Stimulated activated CD4-positive, alpha-beta T cell treated with anti-CD3 and anti-CD28 coated beads, Interleukin-12 subunit alpha, Interleukin-12 subunit beta, amount 100 ng/mL, for 4 hours (primary cell): ENCODE measurements at places on chromosomes 2 and 18.

- no peak for DNase-seq
These were observed 145.4 kb upstream of the RNF152 start for GRCh38 chr18:62037989-62038778.

DNA sequence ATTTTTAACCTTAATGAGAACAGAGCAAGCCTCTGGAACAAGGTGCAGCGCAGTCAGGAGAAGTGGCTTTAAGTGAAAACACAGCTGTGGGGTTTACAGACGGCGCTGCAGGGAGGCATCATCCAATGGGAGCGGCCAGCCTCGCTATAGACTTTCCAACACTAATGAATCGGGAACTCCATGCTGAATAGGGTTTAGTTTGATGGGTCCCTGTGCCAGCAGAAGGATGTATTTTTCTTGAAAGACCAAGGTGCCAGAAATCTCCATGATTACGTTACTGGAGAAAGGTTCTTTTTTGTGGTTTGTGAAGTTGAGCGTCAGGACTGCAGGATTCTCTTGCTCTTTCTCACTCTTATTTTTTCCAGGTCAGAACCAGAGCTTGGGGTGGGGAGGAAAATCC is 87.9 kb upstream of the ALPP start:
- no peak for DNase-seq

DNA sequence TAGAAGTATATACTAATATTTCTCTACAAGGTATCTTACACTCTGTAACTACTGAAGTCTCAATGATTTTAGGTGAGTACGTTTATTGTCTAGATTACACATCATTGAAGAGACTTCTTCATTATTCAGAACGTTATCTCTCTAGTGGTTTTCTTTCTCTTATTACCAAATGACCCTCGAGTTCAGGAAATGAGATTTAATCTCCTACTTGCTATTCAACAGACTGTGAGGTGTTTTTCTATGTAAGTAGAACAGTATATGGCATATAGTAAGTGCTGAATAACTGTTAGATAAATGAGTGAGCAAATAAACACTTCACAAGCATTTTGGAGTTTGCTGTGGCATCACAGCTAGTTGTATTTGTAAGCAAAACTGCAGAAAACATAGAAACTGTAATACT is 947.2 kb upstream of the SLC39A10 start:
- DNase-seq: no peak

GRCh38 chr2:62437785-62438184 is 68.2 kb downstream of the TMEM17 start:
- no peak for DNase-seq

DNA sequence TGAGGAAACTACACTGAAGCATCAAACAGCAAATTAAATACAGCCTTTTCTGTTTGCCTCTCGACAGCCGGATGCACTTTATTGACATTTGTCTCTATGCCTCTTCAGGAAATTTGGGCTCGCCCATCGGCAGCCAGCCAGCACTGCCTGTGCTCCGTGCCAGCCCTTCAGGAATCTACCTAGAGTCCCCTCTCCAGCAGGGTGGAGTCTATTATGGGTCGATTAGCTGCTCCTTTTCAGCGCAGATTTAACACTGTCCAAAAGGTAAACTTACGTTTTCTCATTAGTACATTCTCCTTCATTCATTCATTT is 91.5 kb downstream of the MYCN start:
- no peak for DNase-seq

DNA sequence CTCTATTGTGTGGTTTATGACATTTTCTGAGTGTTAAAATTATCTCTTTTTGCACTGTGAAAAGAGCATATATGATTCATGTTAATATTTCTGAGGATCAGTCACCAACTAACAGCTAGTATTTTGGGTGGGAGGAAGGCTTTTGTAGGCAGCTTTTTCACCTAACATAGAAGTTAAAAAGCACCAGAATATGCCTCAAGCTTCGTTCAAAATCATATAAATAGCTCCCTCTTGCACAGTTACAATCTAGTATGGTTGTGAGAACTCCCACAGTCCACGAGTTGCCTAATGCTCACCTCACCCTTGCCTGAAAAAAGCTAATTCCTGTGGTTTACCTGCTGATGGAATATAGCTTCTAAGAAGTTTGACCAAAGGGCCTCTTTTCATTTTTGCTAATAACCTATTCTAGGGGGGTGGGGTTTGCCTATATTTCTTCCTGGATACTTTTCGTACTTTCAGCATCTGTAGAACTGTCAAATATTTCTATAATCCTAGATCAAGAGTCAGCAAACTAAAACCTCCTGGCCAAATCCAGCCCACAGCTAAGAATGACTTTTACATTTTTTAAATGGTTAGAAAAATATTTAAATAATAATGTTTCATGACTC is 167.1 kb upstream of the FOSL2 start:
- DNase-seq: no peak

DNA sequence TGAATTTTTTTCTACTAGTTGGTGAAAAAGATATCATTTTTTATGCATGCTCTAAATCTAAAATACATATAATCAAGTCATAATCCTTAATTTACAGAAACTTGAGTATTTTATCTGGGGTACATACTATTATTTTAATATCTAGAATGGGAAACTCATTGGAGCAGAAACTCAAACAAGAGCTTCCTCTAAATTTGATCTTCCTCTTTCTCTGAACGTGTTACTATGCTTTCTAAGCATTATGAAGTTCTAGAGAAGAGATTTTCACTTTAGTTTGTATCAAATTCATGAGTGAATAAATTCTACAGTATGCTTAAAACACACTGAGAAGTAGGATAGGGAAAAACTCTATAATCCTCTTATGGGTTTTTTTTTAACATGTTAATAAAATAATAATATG is 20.6 kb upstream of the SLC38A11 start:
- no peak for DNase-seq

GRCh38 chr2:128286011-128286721 is 32.5 kb downstream of the HS6ST1 start:
- no peak for DNase-seq

DNA sequence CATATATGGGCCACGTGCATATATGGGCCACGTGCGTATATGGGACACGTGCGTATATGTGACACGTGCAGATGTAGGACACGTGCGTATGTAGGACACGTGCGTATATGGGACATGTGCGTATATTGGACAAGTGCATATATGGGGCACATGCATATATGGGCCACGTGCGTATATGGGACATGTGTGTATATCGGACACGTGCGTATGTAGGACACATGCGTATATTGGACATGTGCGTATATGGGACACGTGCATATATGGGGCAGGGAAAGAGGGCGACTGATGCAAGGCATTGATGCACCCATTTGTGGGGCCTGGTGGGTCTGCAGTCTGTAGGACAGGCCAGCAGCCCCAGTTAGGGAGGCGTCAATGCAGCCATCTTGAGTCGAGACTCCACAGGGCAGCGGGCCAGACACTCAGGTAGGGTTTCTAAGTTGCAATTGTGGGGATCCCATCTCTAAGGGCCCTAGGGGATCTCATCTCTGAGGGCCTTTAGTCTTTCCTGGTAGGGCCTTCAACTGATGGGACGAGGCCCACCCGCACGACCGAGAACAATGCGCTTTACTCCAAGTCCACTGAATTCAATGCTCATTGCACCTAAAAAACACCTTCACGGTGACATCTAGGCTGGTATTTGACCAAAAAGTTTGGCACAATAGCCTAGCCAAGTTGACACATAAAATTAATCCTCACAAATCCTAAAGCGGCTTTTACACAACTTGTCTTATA is 92.3 kb upstream of the ZNF516 start:
- no peak for DNase-seq

DNA sequence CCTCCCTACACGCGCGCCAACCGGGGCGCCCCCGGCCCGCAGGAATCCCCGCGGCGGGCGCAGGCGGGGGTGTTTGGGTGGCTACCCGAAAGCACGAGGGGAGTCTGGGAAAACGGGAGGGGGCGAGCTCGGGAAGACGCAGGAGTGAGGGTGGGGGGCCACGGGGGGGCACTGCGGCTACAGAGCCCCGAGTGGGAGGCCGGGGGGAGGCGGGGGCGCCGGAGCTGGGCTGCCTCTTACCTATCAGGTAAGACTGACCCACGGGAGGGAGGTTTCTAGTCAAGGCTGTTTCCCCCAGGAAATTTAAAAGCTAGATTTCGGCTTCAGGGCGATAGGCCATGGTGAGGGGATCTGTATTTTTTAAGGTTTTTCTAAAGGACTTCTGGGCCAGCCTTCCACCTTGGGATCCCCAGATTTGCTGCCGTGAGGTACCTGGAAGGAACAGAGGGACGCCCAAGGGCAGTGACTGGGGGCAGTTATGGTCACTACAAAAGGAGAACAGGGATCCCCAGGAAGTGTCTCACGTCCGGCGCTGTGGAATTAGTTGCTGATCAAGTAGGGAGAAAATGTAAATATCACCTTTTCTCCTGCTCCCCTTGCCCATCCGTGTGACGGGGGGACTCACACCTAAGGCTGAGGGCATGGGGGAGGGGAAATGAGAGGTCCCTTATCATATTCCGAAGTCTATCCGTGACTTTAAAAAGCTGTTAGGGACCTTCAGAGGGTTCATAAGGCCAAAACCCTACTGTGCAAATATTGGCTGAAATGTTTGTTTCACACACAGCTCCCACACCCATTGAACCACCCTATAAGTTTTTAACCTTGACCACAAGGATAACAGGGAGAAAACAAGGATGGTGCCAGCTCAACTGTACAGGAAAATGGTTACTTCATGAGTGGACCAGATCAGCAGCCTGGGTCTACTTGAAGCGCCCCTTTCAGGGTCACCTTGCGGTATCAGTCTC is 638 bp upstream of the IRS1 start:
- no peak for DNase-seq

GRCh38 chr2:207223051-207223450 is 57.3 kb upstream of the KLF7 start:
- no peak for DNase-seq

GRCh38 chr2:227025510-227025909 is 138.5 kb downstream of the COL4A4 start:
- no peak for DNase-seq

DNA sequence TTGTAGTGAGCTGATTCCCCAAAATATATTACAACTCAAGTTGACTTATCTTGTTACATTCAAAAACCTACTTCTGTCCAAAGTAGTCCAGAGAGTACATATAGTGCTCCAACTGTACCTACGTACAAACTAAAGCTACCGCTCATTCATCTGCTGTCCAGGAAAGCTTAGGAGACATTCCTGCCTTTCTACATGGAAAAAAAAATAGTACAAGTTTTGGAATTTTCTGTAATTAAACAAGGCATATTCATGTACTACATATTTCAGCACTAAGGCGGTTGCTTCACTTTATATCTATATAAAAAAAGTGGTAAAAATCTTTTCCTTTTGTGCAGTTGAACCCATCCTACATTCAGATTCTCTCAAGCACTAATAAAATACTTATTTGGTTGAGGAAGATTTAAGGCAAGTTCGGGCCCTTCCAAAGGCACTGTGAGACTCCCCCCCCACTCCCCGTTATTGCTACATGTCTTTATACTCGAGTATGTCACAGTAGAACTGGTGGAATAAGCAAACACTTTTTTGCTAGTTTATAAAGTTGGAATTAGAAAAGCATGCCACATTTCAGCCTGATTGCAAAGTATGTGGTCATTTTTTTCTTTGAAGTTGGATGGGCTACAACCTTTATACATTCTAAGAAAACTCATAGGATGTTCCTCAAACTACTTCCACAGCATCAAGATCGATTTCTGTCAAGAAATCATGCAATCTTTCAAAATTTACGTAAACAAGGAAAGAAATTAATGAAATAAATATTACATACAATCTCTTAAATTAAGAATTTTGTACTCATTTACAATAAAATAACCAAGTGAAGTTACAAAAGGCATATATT is 3.7 kb downstream of the ZFP36L2 start:
- DNase-seq: no peak

DNA sequence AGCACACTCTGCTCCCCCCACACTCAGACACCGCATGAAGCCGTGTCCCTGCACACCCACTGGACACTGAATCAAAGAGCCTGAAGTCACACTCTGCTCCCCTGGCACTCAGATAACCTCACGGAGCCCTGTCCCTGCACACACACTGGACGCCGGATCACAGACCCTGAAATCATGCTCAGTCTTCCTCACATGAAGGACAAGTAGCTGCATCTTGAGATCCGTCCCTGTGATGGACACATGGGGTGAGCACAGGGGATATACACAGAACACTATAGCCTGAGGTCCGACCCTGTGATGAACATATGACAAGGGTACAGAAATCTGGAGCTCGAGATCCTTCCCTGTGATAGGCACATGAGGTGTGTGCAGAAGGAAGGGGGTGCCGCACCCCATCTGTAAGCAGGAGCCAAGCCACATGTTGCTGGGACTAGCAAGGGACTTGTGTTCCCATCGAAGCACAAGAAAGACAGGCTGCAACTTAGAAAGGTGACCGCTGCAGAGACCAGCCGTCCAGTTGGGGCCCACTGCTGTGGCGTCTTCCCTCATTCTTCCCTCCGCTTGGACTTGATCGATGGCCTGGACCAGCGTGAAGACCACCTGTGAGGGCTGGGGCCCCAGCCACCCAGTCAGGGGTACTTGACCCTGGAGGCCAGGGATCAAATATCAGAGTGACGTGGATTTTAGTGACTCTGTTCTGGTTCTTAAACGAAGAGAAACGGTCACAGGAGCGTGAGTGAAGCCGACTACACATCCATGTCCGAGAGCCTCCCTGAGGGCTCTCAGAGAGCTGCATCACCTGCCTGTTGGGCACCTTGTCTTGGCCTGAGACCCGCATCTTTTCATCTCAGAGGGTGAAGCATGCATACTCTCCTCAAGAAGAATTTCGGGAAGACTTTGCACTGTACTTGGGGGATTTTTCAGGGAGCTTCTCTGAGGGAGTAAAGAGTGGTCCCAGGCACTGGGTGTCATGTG is 391.7 kb upstream of the SALL3 start:
- no peak for DNase-seq
